ENCODE measurements at places on chromosomes 11 and 22.

GRCh38 chr11:131025421-131026125 is 109.3 kb upstream of the SNX19 start:
- DNase-seq: no peak

DNA sequence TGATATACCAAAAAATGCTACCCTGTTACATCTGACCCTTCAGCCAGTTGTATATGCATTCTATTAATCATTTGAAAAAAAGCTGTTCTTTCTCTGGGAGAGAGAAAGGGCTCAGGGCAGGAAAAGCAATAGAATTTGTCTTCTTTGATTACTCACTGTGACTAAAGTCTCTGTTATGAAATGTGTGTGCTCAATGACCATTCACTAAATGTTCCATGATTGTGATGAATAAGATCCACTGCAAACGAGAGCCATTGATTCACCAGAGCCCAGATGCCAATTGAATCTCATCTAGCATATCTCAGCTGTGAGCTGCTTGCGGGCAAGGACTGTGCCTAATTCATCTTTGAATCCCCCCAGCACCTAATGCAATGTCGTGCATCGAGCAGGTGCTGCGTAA is 184.3 kb downstream of the OPCML start:
- no peak for DNase-seq

DNA sequence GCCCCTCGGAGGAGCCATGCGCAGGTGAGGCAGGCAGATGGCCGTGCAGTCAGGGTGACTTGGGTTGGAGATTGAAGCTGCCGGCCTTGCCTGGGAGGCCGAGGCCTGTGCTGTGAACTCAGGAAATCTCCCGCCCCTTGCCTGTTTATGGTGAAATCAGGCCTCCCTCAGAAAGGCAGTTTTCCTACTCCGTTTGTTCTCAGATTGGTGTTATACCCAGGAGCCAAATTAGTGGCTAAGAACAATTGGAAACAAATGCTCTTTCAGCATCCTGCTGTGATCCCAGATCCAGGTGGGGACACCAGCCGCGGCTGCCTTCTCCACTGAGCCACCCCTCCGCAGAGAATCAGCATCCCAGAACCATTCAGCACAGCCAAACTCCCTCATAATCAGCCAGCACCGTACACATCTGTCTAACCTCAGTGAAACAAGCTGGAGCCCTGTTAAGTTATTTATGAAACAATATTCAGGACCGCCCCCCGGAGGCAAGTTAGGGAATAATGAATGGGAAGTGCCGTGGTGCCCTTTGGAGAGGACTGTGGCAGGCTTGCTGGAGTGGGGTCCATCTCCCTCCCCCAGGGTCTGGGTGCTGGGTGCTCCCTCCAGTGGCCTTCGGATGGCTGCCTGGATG is 60.0 kb downstream of the PKNOX2 start:
- no peak for DNase-seq

DNA sequence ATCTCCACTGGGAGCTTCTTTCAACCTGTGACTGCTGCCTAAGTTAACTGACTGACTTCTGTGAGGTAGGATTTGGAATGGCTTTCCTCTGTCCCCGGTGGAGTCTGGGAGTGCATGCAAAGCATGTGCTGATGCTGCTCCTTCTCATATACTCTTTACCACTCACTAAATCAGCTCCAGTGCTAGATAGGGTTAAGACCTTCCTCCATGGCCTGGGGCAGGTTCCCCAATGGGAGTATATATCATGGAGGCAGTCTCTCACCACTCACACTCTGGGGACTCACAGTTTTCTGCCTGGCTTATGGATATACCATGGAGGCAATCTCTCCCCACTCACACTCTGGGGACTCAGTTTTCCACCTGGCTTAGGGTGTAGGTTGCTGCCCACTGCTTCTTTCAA is 10.1 kb upstream of the FANCF start:
- DNase-seq: no peak

DNA sequence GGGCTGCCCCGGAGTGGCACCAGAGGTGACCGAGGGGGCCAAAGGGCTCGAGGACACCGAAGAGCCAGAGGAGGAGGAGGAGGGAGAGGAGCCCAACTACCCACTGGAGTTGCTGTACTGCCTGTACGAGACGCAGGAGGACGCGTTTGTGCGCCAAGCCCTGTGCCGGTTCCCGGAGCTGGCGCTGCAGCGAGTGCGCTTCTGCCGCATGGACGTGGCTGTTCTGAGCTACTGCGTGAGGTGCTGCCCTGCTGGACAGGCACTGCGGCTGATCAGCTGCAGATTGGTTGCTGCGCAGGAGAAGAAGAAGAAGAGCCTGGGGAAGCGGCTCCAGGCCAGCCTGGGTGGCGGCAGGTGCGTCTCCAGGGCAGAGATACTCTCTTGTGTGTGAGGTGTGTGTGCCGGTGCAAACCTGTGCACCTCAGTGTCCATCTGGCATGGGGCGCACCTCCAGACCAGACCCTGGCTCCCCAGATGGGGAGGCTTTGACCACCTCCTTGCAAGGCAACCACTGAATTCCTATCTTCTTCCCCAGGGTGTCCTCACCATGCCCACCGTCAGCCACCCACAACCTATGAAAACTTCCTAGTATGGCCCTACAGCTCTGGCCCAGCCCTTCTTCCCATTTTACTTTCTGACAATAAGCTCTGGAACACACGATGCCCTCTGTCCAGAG is 3.4 kb downstream of the NLRP6 start:
- DNase-seq: no peak

Data from DMS79 (cell line).